ENCODE measurements at places on chromosomes 3 and 15.

GRCh38 chr3:158221426-158221825, 111.5 kb downstream of the RSRC1 start:
- DNase-seq = no peak

DNA sequence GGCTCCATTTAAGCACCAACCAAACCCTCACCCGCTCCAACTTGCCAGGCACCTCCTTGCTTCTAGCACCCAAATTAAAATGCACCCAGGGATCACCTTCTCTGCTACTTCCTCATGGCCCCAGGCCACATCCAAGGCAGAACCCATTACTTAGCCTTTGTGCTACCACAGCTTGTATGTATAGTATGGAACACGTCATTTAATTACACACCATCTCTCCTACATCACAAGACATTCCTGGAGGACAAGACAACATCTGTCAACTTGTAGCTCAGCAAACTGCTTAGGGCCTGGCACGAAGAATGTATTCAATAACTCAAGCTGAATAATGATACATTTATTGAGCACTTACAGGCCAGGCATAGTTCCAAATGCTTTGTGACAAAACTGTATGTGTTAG, 23.3 kb downstream of the ZDHHC3 start:
- DNase-seq = no peak

- DNase-seq = no peak
Measured at GRCh38 chr3:114823061-114823460, 324.0 kb downstream of the ZBTB20 start.

DNA sequence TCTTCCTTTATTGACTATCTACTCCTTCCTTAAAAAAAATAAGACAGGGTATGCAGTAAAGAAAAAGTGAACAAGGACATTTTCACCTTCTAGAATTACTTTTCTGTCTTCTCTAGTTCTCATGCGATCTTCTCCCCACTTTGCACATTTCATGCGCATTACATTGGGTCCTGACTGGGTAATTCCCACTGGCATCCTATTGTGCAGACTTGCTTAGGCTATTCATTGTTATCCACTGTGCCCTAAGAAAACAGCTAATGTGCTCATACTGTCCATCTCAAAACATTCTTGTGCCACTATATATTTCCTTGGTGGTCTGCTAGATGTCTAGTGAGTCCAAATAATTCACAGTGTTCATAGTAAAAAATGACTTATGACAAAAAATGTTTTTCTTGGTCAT, 447.4 kb upstream of the ROBO1 start:
- no peak for DNase-seq

GRCh38 chr3:188691665-188692064, 480.1 kb upstream of the TPRG1 start:
- no peak for DNase-seq

GRCh38 chr15:83904107-83905040, 250.5 kb downstream of the ADAMTSL3 start:
- peak; percentile 36 for DNase-seq

GRCh38 chr3:25476639-25477038, 48.6 kb downstream of the RARB start:
- DNase-seq = no peak

DNA sequence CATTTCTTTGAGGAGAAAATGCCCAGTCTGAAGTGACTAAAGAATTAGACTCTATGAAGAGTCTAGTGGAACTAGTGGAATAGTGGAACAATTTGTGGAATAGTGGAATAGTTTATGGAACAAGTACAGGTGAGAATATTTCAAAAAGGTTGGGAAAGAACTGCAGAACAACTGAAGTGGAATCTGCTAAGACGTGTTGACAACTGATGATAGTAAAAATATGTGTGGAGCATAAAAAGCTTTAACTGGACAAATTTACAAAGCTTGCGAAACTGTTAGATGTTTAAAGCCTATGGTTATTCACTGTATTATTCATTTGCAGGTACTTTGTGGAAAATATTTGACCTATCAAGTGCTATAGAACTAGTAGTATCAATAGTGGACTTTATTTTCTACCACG, 164.5 kb downstream of the ADAMTS9 start:
- no peak for DNase-seq

GRCh38 chr3:148227534-148227933, 470.2 kb upstream of the AGTR1 start:
- DNase-seq = no peak

DNA sequence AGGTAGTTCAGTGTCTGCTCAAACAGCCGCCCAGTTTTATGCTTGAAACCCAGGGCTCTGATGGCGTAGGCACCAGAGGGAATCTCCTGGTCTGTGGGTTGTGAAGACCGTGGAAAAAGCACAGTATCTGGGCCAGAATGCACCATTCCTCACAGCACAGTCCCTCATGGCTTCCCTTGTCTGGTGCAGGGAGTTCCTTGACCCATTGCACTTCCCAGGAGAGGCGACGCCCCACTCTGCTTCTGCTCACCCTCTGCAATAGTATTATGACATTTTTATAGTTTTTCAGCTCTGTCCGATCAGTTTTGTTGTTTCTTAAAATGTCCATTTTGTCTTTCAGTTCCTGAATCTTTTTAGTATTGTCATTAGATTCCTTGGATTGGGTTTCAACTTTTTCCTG, 343.5 kb downstream of the EDEM1 start:
- DNase-seq = no peak

DNA sequence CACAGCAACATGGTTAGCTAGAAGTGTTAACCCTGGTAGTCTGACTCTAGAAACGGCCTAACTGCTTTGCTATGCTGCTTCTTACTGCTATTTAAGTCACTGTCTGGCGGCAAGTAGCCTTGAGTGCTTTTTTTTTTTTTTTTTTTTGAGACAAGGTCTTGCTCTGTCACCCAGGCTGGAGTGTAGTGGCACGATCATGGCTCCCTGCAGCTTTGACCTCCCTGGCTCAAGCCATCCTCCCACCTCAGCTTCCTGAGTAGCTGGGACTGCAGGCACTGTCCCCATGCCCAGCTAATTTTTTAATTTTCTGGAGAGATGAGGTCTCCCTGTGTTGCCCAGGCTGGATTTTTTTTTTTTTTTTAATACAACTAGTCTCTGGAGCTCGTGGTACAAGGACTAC, 93.2 kb downstream of the ITPR1 start:
- no peak for DNase-seq

- no peak for DNase-seq
Measured at GRCh38 chr3:25362118-25362517, 65.9 kb upstream of the RARB start.

GRCh38 chr3:129116482-129116946, 5.1 kb downstream of the RAB43 start:
- DNase-seq = no peak

DNA sequence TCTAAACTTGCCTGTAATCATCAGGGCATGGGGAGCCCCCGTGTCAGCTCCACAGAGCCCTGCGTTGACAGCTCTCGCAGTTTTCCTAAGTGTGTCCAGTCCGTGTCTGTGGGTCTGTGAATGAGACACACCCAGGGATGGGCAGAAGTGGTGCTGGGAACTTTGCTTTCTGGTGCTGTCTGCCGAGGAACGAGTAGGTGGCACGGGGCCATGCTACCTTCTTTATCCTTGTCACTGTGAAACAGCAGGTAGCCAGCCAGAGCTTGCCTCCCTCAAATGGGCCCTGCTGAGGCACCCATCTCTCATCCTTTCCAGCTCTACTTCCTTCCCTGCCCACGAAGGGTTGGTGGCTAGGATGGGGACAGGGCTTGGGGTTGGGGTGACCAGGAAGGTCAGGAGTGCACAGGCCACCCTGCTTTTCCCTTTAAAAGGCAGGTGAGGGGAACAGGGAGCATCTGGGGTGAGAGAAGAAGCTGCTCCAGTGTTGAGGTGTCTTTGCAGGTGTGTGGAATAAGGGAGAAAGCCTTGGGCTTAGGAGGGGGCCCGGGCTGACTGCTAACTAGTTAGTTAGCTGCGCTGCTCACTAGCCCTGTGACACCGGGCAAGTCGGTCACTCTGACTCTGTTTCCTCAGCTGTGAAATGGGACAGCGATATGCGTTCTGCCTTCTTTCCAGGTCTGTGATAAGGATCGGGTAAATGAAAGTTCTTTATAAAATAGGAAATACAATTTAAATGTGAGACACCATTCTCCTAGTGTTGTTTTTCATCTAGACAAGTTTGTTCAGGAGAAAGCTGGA, 27.9 kb downstream of the PDIA5 start:
- DNase-seq = no peak

- no peak for DNase-seq
Measured at GRCh38 chr15:87349181-87349580, 907.4 kb downstream of the NTRK3 start.

- no peak for DNase-seq
Measured at GRCh38 chr3:40523781-40524180, 979 bp upstream of the ZNF621 start.

GRCh38 chr3:191253089-191253799, 54.2 kb downstream of the OSTN start:
- DNase-seq = no peak

- DNase-seq = no peak
Measured at GRCh38 chr15:63554337-63554927, 42.8 kb upstream of the FBXL22 start.

DNA sequence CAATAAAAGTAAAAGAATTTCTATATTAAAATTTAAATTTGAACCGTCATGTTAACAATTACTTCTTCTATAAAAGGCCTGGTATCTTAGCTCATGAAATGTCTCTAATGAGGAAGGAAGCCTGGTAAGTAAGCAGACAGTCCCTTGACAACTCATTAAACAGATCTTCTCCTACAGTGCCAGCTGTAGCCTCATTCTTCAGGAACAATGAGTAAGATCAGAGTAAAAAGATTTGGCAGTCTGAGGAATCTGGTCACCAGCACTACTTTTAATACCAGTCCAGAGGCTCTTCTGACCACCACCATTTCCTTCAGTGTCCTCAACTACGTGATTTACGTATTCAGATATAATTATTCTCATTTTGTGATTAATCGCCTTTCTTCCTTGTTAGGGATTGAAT, 955.0 kb upstream of the ALCAM start:
- DNase-seq = no peak

DNA sequence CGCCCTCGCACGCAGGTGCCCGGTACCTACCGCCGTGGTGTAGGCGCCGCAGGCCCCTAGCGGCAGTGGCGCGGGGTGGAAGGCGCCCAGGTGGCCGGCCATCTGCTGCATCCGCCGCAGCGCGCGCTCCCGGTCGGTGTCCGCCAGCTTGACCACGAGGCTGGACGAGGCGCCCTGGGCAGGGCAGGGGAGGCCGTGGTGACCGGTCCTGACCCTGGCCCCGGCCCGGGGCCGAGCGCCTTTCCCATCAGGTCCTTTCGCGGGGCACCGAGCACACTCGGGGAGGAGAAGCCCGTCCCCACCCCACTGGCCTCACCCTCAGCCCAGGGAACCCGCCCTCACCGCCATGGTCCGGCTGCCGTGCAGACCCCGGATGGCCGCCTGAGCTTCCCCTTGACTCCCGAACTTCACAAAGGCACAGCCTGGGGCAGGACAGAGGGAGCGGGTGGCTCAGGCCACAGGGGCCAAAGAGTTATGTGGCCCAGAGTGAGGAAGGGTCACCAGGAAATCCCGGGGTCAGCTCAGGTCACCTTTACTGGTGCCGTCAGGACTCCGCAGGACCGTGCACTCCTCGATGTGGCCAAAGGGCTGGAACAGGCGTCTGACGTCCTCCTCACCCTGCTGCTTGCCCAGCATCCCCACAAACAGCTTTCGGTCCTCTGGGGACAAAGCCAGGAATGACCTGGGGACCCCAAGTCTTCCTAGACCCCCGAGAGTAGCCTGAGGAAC, 17.4 kb upstream of the PARP6 start:
- DNase-seq = no peak

DNA sequence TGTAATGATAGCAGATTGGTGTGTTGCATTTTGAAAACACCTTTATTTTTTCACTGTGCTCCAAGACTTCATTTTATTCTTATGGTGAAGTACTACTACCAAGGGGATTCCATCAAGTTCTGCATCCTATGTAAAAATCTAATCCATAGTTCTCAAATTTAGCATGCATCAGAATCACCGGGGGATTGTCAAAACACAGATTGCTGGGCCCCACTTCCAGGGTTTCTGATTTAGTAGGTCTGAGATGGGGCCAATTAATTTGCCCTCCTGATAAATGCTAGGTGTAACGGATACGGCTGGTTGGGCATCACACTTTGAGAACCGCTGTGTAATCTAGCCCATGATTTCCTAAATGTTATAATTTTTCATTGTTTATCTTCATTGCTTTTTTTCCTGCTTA, 692 bp downstream of the ZWILCH start:
- no peak for DNase-seq

- no peak for DNase-seq
Measured at GRCh38 chr15:77026501-77027110, 31.7 kb downstream of the PSTPIP1 start.

- DNase-seq = no peak
Measured at GRCh38 chr3:31223278-31223677, 309.4 kb upstream of the STT3B start.

DNA sequence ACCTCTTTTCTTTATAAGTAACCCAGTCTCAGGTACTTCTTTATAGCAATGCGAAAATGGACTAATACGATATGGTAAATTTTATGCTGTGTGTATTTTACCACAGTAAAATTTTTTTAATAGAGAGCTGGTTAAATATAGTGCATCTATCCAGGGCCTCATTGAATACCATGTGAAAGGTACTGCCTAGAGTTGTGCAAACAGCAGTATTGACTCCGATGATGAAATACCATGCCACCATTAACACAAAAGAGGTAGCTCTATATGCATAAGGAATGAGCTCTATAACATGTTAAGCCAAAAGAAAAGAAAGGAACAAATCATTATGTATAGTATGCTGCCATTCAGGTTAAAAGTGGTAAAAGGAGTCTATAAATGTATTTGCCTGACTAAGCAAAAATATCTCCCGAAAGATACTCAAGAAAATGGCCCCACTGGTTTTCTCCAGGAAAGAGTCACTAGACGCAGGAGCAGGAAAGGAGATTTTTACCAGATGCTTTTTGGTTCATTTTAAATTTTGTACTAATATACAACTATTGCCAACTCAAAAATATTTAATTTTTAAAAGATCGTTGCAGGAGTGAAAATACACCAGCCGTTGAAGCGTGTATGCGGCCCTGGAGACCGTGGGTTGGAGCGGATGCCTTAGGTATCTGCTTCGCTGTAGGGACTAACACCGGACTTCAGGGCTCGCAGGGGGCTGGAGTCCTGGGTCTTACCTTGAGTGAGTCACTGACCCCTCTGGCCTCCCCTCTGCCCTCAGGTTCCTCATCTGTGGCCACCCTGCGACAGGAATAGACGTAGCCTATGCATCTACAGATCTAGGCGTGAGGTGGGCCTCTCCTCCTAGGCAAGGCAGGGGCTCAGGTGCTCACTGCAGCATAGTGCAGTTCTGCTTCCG, 120.1 kb downstream of the CHSY1 start:
- no peak for DNase-seq

DNA sequence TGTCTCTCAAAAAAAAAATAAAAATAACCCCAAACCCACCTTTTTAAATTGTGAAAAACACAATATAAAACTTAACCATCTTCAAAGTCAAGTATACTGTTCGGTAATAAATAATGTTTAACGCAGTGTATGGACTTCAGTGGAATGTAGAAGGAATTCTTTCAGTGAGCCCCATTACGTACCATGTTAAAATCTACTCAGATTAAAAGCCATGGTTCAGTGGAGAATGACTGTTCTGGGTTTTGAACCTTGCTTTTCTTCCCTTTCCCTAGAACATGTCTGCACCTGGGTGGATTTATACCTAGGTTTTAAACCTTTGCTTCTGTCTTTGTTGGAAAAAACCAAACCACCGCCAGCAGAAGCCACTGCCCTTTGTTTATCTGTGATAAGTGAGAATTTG, 27.5 kb downstream of the DAG1 start:
- no peak for DNase-seq

GRCh38 chr3:99568663-99569335, 69.6 kb upstream of the COL8A1 start:
- no peak for DNase-seq

Data from left renal pelvis (tissue), 4 donors.